Panc1 (cell line): ENCODE measurements at places on chromosomes 6 and 20. TPM values are rescaled to one million over a fixed set of nuclear protein-coding genes. Genes with fewer than 3 reads are reported as not detected.

Gene CNR1
- 0.13 TPM for total RNA-seq

Gene OXT
- not detected for total RNA-seq

Gene DZANK1
- total RNA-seq = 3.0 TPM

Gene SMLR1
- total RNA-seq = 0.08 TPM

Gene ACTL10
- total RNA-seq = not detected

Gene BPIFA1
- total RNA-seq = not detected

Gene GNAS
- 756 TPM for total RNA-seq

Gene PSORS1C1
- total RNA-seq = 2.9 TPM

Gene OR10C1
- not detected for total RNA-seq

DNA sequence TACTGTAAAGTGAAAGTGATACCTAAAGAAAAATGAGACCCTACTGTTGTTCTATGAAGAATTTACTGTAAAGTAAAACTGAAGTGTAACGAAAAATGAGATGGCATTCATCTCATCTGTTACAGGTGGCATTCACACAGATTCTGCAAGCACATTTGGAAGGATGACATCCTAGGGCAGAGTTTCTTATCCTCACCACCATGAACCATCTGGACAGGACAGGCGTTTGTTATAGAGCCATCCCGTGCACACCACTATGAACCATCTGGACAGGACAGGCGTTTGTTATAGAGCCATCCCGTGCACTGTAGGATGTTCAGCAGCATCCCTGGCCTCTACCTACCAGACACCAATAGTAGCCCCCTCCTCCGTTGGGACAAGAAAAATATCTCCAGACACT is 294.8 kb downstream of the GMDS start:
- DNase-seq = no peak

DNA sequence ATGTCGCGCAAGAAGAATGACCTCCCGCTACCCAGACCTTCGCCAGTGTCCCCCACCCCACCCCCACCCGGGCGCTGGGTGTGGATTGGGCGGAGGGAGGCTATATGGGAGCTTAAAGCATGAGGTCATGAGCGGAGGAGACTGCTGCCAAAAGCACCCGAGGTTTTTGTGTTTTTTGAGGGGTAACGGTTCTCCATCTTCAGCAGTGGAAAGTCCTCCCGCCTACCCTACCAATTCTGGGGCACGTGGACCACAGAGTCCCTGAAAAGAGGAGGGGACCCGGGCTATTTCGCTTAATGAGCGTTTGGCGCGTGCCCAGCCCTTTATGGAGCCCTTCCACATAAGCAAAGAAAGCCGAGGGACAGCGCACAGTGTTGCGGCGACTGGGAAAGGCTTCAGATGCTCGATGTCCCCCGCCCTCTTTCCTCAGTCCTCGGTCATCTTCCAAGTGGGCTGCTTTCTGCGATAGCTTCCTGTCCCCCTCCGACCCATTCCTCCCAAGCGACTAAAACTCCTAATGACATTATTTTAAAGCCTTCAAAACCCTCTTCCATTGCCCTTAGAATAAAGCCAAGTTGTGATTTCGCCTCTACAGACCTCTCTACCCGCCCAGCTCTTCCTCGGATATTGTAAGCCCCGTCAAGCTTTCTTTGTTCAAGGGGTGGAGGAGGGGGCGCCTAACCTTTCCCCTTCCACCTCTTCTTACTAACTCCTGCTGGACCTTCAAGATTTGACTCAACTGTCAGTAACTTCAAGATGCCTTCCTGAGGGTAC is 2.1 kb upstream of the TRERF1 start:
- no peak for DNase-seq

GRCh38 chr20:1370548-1371110 is 22.2 kb downstream of the FKBP1A start:
- DNase-seq = no peak

- no peak for DNase-seq
Measured at GRCh38 chr20:25040438-25040831, 17.5 kb downstream of the ACSS1 start.

- DNase-seq = no peak
Measured at GRCh38 chr6:30013291-30013922, 47.7 kb upstream of the POLR1H start.

GRCh38 chr6:139028658-139029469 is at the start of gene ABRACL:
TSS of gene ABRACL (plus strand) at chr6:139028745. CDS start at chr6:139034161, 5,416 bp downstream.
- no peak for DNase-seq

DNA sequence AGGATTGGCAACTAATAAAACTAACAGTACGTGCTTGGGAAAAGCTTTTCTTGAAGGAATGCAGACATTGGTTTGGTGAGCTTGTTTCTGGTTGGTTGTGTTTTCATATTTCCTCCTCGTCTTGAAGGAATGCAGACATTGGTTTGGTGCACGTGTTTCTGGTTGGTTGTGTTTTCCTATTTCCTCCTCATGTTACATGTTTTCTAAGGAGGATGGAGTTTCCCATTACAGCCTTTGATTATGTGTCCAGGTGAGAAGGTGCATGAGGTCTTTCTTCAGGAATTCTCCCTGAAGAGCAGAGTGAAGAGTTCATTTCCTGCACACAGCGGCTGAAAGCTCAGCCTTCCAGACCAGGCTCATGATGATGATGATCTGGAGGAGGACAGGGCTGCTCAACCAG is 190.6 kb downstream of the SMOC2 start:
- no peak for DNase-seq

DNA sequence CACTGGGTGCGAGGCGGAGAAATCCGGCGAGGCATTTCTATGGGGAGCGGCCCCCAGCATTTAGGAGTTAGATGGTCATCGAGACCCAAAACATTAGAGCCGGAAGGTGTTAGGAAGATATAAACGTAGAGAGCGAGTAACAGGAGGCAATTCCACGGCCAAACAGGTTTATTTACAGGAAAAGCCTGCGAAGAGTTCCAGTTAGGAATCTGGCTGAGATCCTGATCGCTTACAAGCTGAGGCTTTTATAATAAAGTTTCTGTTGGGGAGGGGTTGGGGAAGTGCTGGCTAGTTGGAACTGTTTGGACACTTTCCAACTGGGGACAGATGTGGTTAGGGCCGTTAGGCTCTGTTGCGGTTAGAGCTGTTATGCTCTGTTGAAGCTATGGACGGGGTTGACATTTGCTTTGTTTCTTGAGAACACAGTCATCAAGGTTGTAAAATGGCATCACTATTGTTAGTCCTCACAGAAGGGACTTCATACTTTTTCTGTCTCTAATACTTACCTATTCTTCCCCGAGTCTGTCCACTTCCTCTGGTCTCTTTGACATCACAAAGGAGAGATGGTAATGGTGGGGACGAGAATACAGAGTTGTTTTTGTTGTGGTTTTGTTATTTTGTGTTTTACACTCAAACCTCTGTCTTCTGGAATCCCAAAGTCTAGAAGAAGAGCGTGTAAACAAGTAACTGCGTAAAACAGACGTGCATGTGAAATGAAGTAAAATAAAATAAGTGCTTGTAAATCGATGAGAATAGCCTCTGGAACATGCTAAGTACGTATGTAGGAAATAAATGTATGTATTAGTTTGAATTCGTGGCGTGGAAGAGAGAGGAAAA is 554 bp upstream of the ZSCAN31 start:
- DNase-seq = no peak

DNA sequence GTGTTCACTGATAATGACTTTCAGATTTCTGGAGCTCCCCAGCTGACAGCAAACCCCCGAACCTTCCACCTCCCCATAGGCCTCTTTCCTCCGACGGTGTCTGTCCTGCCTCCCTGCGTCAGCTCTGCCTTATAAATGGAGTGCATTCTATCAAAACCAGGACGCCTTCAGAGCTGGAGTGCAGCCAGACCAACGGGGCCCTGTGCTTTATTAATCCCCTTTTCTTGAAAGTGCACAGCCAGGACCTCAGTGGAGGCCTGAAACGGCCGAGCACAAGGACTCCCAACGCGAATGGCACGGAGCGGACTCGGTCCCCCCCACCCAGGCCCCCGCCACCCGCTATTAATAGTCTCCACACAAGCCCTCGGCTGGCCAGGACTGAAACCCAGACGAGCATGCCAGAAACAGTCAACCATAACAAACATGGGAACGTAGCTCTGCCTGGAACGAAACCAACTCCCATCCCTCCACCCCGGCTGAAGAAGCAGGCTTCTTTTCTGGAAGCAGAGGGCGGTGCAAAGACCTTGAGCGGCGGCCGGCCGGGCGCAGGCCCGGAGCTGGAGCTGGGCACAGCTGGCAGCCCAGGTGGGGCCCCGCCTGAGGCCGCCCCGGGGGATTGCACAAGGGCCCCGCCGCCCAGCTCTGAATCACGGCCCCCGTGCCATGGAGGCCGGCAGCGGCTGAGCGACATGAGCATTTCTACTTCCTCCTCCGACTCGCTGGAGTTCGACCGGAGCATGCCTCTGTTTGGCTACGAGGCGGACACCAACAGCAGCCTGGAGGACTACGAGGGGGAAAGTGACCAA is 42.3 kb upstream of the NAA20 start:
- DNase-seq = no peak

DNA sequence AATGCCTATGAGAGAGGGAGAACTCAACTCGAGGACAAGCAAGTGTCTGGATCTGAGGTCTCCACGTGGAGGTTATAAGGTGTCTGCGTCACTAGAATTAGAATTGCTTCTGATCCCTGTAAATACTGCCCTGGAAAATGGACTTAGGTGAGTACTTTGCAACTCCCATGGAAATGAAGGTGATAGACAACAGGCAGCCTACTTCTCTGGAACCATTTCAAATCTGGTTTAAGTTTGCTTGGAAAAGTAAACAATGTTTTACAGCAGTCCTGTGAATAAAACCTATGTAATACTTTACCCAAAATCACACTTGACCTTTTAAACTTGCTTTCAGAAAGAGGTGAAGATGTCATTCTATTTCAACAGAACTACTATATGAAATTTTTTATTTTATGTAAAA is 70.1 kb upstream of the TENT5A start:
- no peak for DNase-seq

DNA sequence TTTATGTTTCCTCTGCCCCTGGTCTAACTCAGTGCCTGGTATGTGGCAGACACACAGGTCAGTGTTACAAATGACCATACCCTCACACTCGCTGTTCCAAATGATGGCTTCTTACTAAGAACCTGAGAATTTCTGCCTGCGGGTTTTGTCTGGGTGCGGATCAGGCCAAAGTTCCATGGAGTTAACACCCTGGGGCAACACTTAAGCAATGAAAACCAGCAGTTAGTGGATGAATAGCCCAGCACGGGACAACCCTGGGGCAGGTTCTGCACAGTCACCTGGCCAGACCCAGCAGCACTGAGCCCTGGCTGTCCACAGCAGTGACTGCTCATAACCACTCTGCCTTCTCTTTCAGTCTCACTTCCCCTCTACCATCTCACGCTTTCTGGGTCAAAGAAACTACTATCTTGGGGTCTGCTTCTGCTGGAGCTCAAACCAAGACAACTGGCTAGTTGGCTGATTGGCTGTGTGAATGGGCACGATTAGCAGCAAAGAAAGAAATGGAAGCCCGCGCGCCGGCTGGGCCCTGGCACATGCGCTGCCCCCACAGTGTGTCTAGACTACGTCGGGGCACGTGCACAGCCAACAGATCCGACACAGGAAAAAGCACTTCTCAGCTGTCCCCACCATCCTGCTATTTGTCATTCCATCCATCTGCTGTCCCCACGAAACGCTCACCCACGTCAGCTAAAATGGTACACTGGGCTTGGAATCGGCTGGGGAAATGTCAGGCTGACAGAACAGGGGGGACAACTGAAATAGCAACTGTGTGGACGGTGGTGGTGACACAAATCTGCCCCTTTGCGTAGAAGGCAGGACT is 36.6 kb downstream of the MGME1 start:
- DNase-seq = no peak

- no peak for DNase-seq
Measured at GRCh38 chr6:43771210-43771857, 1.3 kb downstream of the VEGFA start.

DNA sequence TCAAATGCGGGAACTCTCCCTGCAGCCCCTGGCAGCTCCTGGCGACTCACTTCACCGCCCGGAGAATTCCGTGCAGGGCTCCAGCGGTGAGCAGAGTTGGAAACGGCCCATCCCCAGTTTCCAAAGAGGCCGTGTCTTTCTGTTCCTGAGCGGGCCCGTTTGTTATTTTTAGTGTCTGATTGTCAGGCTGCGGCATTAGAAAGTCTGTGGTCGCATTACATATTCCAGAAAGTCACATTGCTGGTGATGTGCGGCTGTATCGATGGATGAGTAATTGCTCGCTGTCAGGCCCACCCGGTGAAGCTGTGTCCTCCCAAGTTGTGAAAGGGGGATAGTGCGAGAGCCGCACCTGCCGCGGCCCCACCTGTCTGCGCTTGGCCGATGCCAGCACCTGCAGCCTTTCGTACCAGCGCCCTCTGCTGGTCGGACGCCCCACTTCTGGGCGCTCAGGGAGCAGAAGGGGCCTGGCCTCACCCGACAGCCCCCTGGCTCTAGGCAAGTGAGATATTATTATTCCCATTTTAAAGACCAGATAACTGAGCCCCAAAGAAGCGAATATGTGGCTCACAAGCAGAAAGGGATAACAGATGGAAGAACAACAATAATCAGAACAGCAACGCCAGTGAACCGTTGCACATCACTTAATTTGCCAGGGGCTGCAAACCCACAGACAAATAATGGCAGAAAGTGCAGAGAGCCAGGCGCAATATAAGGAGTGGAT is 244.9 kb downstream of the TSHZ2 start:
- DNase-seq = peak; percentile 17

- DNase-seq = no peak
Measured at GRCh38 chr20:16174311-16174710, 398.9 kb downstream of the KIF16B start.

GRCh38 chr20:41783423-41784208 is 165.4 kb upstream of the CHD6 start:
- no peak for DNase-seq

GRCh38 chr6:3269281-3269975 is 10.7 kb downstream of the PSMG4 start:
- DNase-seq = no peak

- DNase-seq = no peak
Measured at GRCh38 chr6:84912472-84913322, 148.3 kb upstream of the TBX18 start.

GRCh38 chr20:13493143-13493542 is 145.6 kb downstream of the TASP1 start:
- no peak for DNase-seq

GRCh38 chr6:158909938-158910337 is 90.1 kb downstream of the RSPH3 start:
- DNase-seq = no peak

GRCh38 chr20:41316051-41316450 is 1.5 kb downstream of the ZHX3 start:
- no peak for DNase-seq

DNA sequence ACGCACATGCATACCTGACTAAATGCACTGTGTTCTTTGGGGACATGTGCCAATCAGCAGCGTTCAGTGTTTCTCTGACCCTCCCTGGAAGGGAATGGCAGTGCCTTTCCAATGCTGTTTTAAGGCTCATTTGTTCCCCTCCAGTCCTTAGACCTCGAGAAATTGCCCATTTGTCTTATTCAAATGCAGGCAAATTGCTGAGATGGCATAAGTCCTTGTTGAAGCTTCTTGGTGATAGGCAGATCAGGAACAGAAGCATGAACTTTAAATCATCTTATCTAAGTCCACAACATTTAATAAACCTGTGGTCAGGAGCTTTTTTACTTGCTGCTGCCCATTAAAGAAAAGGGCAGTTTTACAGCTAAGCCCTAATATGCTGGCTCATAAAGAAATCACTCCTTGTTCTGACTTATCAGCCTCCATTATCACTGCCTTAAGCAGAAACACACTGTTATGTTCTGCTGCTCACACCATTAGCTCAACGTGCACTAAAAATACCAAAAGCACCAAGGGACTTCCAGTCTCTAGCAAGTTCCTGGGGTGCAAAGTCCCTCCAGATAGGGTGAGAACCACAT is 112.9 kb upstream of the LRFN2 start:
- DNase-seq = no peak

- DNase-seq = no peak
Measured at GRCh38 chr6:79188885-79189480, 45.5 kb downstream of the HMGN3 start.

GRCh38 chr20:31322504-31322903 is 14.1 kb upstream of the DEFB116 start:
- DNase-seq = no peak
